ENCODE measurements at places on chromosomes 16 and 17. TPM values are rescaled to one million over a fixed set of nuclear protein-coding genes. Genes with fewer than 3 reads are reported as not detected.
A peak's percentile ranks its signal among the peaks of the same experiment; 100 is the strongest.

GRCh38 chr16:9703731-9704130 lies 478.5 kb downstream of the GRIN2A start:
- DNase-seq = no peak

DNA sequence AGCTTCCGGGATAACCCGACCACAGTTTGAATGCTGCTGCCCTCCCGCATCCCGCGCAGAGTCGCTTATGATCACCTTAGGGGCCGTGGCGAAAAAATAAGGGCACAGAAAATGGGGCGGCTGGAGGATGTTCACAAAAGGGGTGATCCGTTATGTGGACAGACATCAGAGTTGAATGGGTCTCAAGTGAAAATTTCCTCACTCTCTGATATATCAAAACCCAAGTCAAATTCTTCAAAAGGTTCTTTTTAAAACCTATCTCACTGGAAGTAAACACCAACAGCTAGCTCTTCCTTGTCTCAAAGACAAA lies 400 bp upstream of the CEP112 start:
- DNase-seq = no peak

GRCh38 chr17:80478487-80479245 lies 2.3 kb upstream of the NPTX1 start:
- DNase-seq = no peak

DNA sequence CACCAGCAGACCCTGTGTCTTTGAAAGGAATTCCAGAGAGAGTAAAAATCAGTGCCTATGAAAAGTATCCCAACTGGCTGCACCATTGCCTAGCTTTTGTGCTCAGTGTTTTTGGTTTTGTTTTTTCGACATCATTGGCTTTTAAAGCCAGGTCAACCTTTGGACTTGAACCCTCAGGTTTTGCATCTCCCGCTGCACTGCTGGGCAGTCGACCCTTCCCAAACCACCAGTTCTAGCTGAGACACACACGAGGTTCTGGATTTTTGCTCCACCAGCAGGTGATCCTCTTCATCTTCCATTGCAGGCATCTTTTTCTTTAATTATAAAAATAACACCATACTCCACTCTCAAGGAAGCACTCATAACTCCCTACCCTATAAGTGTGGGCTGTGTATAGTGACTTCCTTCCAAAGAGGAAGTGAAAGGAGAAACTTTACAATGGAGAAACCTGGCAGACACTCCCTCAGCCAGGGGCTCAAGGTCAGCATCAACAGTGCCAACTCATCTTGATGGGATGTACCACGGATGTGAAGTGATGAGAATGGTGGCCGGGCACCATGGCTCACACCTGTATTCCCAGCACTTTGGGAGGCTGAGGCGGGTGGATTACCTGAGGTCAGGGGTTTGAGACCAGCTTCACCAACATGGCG lies 57.8 kb downstream of the BMERB1 start:
- DNase-seq = no peak

- peak; percentile 69 for DNase-seq
Measured at GRCh38 chr16:65070831-65071432, 50.9 kb downstream of the CDH11 start.

The MARVELD3 gene
- 0.55 TPM for total RNA-seq

The MIS12 gene
- total RNA-seq = 18.7 TPM
